ENCODE measurements at places on chromosomes 11 and 22.

GRCh38 chr22:16699326-16699725 is 106.7 kb upstream of the CCT8L2 start:
- no peak for DNase-seq

DNA sequence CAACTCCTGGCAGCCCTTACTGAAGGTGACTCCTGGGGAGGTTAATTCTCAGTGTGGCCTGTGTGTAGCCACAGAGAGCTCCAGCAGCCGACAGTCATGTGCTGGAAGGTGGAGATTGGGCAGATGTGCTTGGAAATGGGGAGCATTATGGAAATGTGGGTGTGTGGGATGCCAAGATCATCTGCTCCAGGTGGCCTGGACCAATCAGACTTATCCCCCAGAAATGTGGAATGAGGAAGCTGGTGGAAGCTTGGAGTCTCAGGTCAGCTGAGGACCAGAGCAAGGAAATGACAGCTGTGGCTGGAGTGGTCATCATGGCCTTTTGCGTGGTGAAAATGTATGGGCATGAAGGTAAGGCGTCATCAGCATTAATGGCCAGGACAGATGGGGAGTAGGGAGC is 234.0 kb downstream of the MIAT start:
- DNase-seq: no peak

GRCh38 chr11:57294225-57295131 is 30.3 kb downstream of the TNKS1BP1 start:
- no peak for DNase-seq

GRCh38 chr11:129967996-129968395 is 34.6 kb downstream of the PRDM10 start:
- no peak for DNase-seq

- peak; percentile 61 for DNase-seq
Measured at GRCh38 chr11:65355013-65355775, 643 bp downstream of the TIGD3 start.

DNA sequence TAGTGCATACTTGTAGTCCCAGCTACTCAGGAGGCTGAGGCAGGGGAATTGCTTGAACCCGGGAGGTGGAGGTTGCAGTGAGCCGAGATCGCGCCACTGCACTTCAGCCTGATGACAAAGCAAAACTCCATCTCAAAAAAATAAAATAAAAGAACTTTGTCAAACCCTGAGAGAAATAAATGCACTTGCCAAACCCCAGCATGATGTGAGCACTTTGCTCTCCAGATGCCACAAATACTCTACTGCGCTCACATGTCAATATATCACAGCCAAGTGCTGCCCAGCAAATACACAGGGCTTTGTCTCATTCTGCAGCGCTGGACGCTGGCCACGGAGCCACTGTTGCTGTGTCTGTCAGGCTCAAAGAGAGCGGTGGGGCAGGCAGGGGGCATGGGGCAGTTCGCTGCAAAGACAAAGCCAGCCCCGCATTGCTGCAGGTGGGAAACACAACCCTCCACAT is 45.1 kb downstream of the AHNAK start:
- DNase-seq: no peak

GRCh38 chr22:20159076-20159475 is 8.2 kb upstream of the CCDC188 start:
- no peak for DNase-seq

DNA sequence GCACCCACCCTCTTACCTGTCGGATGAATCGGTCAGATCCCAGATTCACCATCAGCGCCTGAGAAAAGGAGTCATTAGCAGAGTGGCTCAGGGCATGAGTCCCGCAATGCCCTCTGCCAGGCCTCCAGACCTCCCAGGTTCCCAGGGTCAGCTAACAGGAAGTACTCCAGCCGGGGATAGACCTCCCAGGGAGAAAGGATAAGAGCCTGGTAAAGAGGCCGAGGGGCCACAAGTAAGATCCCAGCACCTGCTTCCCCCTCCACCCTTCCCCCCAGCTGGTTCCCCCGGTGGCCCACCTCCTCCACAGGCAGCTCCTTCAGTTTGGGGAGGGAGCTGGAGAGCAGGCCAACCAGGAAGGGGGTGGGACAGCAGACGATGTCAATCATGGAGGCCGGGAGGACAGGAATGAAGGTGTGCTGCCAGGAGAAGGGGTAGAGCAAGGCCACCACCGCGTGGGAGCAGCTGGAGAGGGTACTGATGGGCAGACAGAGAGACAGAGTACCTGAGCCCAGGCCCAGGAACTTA is 16.4 kb downstream of the RPL27A start:
- no peak for DNase-seq

DNA sequence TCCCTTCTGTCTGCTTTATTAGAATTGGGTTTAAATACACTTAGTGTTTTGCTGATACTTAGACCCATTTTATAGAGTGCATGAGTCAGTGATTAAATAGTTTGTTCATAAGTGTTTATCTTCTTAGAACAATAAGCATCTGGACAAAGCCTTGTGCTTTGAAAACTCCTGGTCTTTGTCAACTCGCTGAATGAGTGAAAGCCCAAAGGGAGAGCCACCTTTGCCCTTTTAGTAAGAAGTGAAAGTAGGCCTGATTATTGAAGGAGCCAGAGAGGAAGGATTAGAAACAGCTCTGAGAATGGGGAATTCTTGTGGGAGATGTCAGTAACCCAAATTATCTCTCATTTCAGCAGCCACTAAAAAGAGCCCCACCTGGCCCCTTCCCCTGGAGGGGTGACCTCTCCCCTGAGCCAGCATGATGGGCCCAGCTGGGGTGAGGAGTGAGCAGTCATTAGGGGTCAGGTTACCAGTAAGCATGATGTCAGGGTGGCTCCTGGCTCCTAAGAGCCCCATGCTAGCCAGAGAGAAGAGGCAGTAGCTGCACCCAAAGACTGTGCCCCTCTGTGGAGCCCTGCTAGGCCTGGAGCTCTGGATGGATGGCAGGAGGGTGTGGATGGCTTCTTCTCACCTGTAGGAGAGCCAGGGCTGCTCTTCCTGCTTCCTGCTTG is 125.1 kb upstream of the E2F8 start:
- no peak for DNase-seq

- no peak for DNase-seq
Measured at GRCh38 chr11:101321222-101321621, 191.6 kb upstream of the PGR start.

DNA sequence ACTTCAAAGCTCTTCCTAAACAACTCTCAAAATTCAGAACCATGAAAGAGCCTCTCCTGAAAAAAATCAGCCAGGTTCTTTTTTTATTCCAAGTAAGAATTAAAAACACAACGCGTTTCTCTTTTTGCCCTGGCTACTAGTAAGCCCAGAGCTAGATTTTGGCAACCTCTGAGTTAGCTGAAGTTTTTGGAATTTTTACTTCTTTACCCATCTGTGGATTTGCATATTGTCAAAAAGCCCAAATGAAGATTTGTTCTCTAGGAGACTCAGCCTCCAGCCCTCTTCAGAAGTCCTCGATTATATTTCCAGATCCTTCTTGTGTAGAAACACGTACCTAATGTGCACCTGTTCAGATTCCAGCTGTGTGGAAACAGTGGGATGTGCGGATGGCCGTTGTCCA is 517.9 kb downstream of the TBC1D22A start:
- DNase-seq: no peak

DNA sequence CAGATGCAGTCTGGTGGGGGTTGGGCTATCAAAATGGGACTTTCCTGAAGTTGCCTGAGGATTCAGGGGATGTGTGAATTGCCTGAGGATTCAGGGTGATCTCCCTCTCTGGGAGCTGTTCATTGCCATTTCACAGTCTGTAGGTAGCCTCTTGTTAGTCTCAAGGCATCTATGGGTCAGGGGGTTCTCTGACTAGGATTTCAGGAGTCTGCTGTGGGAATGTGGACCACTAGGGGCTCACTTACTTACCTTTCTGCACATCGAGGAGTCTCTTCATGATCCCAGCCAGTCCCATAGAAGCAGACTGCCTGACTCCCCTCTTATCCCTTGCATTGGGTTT is 54.0 kb downstream of the KCNQ1OT1 start:
- DNase-seq: no peak

DNA sequence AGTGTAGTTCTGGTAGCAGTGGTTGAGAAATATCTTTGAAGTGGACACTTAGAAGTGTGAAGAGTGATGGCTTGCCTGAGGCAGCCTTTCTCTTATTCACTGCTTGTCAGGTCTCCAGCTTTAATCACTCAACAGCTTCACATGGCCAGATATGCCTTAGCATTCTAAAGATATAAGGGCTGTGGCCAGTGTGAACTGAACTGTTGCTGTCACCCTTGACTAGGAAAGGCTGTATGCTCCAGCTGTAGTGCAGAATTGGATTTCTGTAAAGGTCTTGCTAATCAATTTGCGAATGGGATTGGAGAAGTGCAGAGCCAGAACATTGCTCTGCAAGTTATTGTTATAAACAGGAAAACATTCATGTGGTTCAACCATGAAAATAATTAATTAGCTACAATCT is 266.7 kb downstream of the TMEM135 start:
- no peak for DNase-seq

- DNase-seq: no peak
Measured at GRCh38 chr22:46362203-46362933, 26.9 kb downstream of the TRMU start.

GRCh38 chr22:19483481-19484244 is 3.9 kb downstream of the CDC45 start:
- no peak for DNase-seq

DNA sequence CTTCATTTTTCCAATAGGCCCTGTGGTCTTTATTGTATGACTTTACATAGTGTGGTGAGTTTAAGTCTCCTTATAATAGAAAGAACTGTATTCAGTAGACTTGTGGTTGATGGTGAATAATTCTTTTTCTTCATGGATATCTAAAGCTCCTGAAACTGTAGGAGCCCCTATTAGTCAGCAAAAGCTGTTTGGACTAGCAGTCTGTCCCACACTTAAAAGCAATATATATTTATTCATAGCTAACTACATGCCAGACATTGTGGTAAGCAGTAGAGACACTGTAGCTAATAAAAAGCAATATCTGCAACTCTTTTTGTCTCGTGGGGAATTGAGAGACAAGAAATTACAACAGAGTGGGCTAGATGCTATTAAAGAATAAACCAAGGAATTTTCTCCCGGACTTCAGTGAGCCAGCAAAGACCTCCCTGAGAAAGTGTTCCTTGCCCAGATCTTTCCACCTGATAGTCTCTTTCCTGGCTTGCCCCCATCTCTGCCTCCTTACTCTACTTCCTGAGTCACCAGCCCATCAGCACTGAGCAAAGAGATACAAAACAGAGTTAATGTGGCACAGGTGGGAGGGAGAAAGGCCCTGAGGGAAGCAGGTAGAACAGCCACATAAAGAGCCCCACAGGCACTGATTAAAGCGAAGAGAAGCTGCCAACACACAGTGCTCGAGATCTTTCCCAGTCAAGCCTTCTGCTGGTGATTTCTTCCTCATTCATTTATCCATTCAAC is 1.4 kb upstream of the OR52W1 start:
- DNase-seq: no peak

DNA sequence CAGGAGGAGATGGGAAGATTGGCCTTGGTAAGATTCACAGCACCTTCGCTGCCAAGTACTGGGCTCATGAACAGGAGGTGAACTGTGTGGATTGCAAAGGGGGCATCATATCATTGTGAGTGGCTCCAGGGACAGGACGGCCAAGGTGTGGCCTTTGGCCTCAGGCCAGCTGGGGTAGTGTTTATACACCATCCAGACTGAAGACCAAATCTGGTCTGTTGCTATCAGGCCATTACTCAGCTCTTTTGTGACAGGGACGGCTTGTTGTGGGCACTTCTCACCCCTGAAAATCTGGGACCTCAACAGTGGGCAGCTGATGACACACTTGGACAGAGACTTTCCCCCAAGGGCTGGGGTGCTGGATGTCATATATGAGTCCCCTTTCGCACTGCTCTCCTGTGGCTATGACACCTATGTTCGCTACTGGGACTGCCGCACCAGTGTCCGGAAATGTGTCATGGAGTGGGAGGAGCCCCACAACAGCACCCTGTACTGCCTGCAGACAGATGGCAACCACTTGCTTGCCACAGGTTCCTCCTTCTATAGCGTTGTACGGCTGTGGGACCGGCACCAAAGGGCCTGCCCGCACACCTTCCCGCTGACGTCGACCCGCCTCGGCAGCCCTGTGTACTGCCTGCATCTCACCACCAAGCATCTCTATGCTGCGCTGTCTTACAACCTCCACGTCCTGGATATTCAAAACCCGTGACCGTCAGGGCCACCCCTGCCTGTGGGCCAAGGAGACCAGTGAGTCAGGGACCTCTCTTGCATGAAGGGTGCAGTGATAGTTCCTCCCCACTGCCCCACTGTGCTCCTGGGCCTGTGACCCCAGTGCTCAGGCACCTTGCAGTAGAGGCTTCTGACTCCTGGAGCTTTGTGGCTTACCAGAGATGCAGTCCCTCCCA is 83.6 kb downstream of the BCR start:
- DNase-seq: peak; percentile 49

All from activated naive CD4-positive, alpha-beta T cell treated with Interleukin-2 at 50 U/mL for 16 hours (primary cell).